Left forelimb (tissue), 1 donor: ENCODE measurements at places on chromosomes 2 and 18.

DNA sequence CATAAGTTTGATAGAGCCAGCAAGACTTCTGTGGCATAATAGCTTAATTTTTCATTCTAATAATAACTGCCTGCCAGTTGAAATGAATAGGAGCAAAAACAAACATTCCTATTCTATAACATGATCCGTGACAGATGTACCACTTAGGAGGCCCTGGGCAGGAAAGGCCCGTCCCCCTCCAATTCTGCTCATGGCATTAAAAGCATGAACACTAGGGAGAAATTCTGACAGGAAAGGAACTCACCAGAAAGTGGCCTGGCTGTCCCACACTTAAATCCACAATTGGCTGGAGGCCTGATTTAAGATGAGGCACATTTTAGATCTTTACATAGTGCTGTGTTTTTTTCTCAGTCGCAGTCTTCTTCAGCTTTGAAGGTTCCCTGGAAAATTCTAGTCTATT lies 261.9 kb upstream of the ETAA1 start:
- no peak for DNase-seq

DNA sequence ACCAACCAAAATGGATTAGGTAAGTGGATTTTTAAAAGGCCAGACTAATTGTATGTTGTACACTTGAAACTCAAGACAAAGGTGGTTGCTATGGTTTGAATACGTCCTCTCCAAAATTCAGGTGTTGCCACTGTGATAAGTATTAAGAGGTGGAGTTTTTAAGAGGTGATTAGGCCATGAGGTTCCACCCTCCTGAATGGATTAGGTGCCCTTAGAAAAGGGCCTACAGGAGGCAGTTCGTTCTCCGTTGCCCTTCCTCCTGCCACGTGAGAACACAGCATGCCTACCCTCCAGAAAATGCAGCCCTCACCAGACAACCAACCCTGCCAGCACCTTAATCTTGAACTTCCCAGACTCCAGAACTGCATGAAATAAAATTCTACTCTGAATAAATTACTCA lies 51.2 kb downstream of the CHMP3 start:
- DNase-seq = no peak

DNA sequence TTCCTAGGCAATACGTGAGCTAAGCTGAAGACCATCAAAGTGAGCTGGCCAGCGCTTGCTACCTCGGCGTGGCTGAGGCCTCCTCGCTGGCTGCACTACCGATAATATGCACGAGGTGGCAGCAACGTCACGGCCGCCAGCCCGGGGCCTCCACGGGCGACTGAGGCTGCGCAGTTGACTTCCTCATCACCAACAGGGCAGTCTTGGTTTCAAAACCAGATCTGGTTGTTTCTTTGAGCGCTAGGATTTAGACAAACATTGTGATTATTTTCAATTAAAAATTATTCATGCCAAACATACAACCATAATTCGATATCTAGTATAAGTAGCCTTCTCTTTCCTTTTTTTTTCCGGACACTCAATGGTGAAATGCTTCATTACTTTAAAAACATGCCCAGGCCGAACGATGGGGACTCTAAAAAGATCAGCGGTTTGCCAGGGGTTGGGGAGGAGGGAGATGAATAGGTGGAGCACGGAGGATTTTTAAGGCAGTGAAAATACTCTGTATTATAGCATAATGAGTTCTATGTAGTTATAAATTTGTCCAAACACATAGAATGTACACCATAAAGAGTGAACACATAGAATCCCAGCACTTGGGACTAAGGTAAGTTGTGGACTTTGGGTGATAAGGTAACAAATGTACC lies 52.0 kb downstream of the CYBRD1 start:
- peak; percentile 88 for DNase-seq

- DNase-seq = no peak
Measured at GRCh38 chr2:74860521-74860920, 26.6 kb downstream of the HK2 start.

DNA sequence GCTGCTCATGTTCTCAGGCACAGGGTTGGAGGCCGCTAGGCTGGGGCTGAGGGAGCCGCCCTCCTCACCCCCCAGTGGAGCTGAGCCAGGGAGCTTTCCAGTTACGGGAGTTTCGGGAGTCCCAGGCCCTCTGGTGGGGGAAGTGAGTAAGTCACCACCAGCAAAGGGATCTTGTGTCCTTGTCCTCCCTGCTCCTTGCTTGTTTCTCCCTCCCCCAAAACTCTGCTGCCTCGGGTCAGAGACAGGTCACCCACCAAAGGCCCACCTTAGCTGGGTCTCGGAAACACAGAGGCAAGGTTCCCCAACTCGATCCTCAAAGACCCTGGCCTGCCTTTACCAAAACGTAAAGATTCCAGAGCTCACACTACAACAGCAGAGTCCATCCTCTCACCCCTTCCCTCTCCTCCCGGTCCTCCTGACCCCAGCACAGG lies 60.5 kb upstream of the POMC start:
- peak; percentile 83 for DNase-seq

DNA sequence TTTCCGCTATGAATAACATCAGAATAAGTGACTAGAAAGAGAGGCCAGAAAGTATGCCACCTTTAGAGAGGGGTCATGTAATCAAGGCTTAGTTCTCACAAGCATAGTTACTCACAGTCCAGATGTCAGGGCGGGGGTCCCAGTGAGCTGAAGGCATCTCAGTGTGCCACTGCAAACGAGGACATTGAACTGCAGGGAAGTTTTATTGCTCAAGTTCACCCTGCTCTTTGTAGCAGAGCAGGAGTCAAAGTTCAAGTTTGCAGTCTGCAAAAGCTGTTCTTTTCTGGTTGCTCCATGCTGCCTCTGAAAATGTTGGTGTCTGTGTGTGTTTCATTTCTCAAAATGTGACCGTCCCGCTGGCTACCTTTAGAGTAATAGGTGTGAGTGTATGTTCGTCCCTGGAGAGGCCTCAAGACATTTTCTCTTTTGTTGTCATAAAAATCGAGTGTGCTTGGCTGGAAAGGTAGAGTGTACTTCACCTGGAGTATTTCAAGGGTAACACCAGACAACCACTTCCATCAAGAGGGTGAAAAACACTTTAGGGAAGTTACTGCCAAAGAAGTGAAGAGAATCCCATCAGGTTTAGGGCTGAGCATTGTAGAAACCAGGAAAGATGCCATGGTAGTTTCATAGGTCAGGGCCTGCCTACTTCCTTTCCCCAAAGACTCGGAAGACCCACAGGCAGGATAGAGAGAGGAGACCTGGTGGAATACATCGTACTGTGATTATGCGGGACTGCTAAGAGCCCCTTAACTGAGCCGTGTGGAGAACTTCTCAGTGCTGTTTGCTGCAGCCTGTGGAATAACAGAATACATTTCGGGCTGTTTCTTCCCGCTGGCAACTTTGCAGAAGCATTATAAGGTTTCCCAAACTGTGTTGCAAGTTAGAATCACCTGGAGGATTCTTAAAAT lies 89.9 kb downstream of the LYPD6 start:
- DNase-seq = no peak

- no peak for DNase-seq
Measured at GRCh38 chr2:190121971-190122370, 59.4 kb upstream of the MSTN start.

- no peak for DNase-seq
Measured at GRCh38 chr2:127680706-127681287, 5.5 kb upstream of the LIMS2 start.

DNA sequence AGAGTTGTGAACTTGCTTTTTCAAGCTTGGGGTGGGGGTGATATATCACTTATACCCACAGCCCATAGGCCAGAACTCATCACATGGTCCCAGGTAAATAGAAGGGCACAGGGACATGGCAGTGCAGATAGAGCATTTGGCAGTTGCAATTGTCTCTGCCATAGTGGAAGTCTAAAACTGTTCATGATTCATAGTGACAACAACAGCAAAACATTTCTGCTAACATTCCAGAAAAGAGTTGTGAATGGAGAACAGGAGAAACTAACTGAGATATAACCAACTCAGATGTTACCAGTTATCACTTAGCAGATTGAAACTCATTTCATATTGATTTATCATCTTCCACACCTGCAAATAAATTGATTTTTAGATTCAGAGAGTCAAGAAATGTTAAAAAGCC lies 278.6 kb upstream of the KYNU start:
- DNase-seq = no peak

DNA sequence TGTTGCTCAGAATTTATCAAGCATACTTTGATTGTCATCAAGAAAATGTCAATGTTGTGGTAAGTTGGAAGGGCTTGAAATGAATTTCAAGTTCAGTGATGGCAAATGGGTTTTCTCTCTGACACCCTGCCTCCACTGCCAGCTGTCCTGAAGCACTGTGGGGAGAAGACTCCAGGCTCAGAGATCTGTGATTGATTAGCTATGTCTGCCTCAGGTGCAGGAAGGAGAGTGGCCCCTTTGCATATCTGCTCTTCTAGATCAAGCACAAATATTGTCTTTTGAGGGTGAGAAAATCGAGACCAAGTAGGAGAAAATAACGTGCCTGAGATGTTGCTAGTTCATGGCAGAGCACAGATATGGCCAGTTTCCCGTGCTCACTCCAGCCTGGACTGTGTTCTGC lies 178.8 kb upstream of the GLI2 start:
- DNase-seq = no peak

DNA sequence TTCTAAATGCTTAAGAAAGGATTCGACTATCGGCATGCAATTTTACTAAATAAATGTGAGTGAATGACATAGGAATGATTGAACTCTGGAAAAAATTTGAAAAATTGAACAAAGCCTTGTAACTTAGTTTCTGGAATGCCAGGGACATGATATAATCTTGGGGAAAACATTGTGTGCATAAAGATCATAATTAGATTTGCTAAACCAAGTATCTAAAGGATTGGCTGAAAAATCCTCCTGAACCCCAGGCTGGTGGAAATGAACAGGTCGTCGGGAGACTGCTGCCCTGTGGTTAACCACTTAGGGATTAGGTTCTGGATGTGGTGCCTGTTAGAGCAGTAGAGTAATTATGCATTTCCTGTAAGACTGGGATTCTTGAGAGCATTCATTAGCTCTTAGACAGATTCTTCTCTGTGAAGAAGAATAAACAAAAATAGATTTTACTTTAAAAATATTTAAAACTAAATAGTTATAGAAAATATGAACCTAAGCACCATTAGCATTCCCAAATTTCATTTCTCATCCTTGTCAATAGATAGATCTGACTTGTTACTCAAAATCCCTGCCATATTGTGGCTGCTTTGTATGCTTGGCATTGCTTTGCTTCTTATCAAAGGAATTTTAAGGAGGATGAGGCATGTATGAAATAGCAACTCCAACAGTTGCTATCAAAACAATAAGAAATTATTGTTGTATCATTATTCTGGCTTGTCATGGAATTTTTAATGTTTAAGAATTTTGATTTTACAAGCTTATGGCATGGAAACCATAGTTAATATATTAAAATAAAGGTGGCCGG lies 55.9 kb downstream of the LYPD6B start:
- DNase-seq = no peak

GRCh38 chr2:235910067-235910466 lies 258.1 kb downstream of the GBX2 start:
- DNase-seq = no peak

DNA sequence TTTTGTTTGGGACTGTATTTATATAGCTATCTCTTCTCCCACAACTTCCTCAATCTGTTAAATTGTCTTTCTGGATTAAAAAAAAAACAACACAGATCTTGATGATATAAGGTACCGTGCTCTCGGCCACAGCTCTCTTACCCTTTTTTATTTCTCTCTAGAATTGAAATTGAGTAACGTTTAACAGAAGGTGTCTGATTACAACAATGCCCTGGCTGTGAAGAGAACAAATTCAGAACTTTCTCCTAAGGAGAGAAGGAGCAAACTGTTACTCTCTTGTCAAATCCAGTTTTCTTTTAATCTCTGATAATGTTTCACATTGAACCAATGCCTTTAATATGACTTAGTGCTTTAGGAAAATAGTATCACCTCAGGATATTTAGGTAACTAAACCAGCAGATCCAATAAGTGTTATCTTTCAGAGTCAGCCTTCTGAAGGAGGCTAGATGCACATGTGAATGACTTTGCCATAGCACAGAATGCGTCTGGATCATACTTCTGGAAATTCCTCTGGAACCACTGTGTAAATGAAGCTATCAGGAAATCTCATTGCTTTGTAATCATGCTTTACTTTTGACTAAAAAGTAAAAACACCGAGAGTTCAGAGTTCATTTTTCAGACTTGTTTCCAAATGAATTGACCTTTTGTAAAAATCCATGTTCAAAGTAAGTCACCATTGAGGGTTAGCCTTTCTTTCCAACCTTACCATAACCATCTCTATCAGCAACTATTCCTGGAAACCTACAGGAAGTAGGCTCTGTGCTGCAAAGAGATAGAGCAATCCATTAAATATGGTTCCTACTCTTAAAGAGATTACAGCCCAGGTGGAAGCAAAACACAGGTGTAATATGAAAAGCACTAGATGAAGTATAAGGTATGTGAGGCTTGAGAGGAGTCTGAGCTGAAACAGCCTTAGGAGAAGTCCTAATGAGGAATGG lies 147.0 kb upstream of the OSR1 start:
- no peak for DNase-seq

GRCh38 chr18:76948345-76948744 lies 126.0 kb downstream of the ZNF236 start:
- no peak for DNase-seq

DNA sequence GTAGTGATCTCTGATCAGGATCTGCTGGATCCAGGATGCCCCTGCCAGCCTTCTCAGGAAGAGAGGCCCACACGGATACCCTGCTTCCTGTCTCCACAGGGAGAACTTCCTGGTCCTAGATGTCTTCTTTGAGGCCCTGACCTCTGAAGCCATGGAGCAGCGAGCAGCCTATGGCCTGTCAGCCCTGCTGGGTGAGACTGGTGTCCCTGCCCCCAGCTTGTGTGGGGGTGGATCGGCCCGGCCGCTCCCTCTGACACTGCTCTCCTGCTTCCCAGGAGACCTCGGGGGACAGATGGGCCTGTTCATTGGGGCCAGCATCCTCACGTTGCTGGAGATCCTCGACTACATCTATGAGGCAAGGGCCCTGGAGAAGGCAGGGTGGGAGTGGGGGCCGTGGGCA lies 6.6 kb downstream of the CHPF start:
- DNase-seq = no peak

DNA sequence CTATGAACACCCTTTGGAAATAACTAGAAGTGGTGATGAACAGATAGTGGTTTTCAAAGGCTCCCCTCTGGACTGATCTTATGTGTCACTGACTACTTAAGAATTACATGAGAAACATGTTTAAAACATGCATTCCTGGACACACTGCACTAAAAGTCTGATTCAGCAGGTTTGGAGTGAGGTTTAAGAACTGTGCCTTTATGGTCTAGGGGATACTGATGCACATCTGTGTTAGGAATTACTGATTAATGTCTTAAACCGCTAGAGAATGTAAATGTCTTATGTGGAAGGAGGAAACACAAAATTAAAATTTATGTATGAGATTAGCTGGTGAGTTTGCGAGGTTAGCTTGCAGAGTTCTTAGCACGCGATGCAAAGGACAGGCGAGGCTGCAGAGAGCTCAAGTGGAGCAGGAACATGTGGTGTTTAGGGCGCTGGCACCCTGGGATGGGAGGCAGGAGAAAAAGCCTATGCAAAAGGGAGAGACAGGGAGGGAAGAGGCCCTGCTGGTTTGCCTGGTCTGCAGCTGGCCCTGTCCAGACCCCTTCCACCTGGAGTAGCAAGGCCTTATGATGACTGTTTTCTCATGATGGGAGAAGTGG lies 11.7 kb downstream of the SH3YL1 start:
- DNase-seq = no peak
